Activated CD4-positive, alpha-beta T cell treated with anti-CD3 and anti-CD28 coated beads, Interleukin-2, amount 50 U/mL, for 1 hour (primary cell): ENCODE measurements at places on chromosomes 11 and 22.

DNA sequence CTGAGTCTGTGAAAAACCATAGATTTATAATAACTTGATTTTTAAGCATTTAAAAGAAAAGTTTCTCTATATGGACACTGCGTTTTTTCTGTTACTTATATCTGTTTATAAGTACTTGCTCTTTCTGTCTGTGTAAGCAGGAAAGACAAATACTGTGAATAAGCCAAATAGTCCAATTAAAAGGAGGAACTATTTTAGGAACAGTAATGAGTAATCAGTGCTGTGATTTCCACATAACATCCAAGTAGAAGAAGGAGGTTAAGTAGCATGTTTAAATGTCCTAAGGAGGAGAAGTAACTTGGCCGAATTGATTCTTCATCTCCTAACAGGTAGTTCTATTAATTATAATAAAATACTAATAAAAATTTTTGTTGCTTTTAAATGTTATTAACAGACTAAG, 40.8 kb downstream of the ZNF214 start:
- no peak for DNase-seq

GRCh38 chr22:32823024-32823730, 21.7 kb downstream of the TIMP3 start:
- DNase-seq: no peak

GRCh38 chr22:45421349-45422055, 8.0 kb downstream of the RIBC2 start:
- no peak for DNase-seq

- DNase-seq: peak; percentile 3
Measured at GRCh38 chr11:15819679-15820286, 536.6 kb downstream of the SOX6 start.

DNA sequence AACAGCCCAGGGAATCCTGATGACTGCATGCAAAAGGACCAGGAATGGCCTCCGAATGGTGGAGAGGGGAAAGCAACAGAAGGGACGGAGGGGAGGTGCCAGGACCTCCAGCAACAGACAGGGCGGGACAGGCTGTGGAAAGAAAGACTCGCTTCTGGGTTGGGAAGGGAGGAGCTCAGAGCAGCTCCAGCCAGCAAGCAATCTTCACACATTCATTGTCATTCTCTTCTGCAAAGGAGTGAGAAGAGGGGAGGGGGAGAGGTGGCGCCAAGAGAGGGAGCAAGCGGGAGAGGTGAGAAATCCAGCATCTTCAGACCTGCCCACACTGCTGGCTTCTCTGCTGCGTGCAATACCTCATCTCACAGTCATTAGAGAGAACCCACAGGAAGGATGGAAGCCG, 509.0 kb downstream of the BUD13 start:
- no peak for DNase-seq

GRCh38 chr11:48099916-48100446, 116.6 kb upstream of the OR4B1 start:
- no peak for DNase-seq

DNA sequence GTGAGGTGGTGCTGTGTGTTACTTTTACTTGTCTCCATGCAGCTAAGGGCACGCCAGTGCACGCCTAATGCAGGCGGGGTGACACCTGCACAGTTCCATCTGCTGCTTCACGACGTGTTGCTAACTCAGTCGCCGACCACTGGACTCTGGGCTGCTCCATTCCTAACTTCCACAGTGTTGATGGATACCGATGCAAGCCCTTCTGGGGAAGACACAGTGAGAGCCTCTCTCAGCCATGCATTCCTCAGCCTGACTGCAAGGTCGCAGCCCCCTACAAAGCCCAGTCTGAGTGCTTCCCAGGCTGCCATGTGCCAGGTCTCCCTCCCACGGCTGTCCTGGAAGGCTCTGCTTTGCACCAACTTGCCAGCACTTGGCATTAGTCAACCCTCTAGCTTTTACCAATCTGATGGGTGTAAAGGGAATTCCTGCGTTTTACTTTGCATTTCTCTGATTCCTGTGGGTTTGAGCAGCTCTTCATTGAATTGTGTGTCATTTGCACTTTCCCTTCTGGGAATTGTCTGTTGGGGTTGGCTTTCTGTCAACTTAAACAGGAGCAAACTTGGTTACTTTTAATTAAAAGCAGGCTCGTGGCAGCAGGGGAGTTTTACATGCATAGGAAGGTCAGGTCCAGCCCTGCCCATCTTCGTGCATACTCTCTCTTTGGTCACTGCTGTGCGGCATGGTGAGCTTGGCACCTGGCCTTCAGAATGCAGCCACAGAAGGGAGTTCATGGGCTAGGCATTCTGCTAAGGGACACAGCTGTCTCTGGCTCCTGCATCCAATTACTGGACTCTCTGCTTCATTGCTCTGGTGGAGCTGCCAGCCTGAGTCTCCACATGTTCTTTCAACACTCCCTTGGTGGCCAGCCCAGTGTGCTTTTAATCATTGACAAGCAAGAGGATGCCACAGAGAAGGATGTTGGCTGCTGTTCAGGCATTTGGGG, 34.6 kb upstream of the SHANK2 start:
- DNase-seq: no peak

- DNase-seq: peak; percentile 23
Measured at GRCh38 chr11:118200901-118201680, 23.7 kb downstream of the JAML start.

DNA sequence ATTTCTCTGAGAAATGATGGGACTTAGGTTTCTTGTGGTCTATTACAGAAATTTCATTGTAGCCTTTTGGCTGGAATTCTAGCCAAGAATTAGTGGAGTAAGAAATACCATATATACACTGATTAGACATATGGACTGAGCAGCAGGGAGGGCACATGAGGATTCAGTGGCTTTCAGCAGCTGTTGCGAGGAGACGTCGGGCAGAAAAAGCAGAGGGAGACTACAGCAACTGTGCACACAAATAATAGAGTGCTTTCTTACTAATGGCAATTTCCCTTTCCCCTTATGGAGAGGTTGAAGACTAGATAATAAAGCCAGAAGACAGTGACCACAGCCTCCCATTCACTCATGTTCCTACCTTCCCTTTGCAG, 35.4 kb upstream of the CCDC34 start:
- DNase-seq: no peak

- DNase-seq: no peak
Measured at GRCh38 chr11:75667255-75667830, 1.5 kb downstream of the MAP6 start.

- DNase-seq: no peak
Measured at GRCh38 chr22:29443452-29443851, 5.1 kb downstream of the RFPL1 start.

GRCh38 chr11:119450590-119451326, 27.8 kb upstream of the THY1 start:
- DNase-seq: no peak
